SW 1271 (cell line): ENCODE measurements at places on chromosomes 5 and 9.
A peak's percentile ranks its signal among the peaks of the same experiment; 100 is the strongest.

DNA sequence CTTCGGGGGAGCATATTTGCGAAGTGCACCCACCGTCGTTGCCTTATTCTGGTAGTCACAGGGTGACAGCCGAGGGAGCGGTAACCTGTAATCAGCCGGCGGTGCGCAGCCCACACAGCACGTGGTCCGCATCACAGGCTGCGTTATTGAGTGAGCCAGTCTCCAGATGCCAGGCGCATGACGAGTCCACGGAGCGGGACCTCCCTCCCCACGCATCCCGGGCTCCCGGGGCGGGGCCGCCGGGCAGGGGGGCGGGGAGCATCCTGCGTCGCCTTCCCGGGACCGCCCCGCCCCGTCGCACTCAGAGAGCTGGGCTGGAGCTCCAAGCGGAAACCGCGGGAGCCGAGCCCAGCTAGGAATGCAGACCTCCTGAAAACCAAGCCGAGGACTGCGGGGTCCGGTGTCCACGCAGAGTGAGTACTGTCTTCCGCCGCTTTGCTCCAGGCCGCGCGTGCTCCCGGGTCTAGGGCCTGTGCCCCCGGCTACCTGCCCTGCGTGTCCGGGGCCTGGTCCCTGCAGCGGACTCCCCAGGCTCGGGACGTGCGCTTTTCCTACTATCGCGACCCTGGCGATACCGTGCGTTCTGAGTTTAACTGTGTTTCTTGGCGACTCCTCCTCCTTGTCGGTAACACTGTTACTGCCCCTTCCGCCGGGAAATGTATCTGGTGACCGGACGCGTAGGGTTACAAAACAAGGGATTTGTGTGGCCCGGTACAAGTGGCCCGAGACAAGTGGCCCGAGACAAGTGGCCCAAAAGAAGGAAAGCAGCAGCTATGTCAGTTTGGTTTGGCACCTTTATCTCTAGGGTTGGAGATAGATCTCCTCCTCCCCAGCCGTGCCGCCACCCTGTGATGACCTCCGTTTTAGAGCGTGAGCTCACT is 40.6 kb downstream of the CAST start:
- DNase-seq = peak; percentile 97

- no peak for DNase-seq
Observed at GRCh38 chr5:158820891-158821290, 278.8 kb downstream of the EBF1 start.

DNA sequence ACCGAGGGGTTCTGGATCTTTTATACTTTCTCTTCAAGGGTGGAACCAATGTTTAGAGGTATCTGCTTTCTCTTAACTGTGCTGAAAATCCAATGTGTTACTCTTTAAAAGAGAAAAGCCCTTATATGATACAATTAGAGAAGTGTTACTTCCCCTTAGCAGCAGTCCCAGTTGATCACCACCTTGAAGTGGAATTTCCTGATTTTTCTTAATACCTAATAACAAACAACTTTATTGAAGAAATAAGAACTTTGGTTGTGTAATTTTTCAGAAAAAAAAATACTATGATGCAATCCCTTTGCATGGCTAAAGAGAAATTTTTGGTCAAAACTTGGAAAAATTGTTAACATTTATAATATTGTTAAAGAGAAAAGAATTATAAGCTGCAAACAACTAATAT is 24.7 kb downstream of the SLC1A3 start:
- no peak for DNase-seq

- peak; percentile 86 for DNase-seq
Observed at GRCh38 chr5:133111299-133111698, 59.5 kb downstream of the HSPA4 start.

DNA sequence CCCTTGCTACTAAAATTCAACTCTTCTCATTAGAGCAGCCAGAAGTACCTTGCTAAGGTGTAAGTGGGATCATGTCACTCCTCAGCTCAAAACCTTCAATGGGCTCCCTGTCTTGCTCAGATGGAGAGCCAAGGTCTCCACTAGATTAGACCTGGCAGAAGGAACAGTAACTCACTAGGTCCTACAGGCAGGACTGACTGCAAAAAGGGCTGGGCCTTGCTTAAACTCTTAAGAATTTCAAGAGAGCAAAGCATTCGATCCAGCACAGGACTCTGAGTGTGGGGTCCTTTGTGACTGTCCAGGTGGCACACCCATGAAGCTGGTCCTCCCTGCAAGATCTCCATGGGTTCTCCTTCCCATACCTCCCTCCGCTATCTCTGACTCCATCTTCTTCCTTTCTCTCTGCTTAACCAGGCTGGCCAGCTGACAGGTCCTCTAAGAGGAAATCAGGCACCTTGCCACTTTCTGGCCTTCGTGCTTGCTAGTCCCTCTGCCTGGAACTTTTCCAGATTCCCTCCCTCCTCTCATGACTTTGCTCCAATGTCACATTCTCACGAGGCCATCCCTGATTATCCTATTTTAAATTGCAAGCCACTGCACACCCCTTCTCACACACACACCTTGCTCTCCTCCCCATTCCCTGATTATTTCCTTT is 70.2 kb downstream of the BASP1 start:
- no peak for DNase-seq

DNA sequence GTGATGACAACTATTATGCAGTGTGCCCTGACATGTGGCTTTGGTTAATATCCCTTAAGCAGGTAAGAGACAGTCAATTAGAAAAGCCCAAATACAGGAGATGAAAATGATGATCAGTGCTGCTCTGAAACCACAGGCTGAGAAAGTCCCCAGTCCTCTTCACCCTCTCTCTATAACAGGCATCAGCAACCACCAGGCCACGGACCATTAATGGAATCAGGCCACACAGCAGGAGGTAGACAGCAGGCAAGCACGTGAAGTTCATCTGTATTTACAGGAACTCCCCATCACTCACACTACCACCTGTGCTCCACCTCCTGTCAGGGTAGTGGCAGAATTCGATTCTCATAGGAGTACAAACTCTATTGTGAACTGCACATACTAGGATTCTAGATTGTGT is 591.6 kb upstream of the CYLC2 start:
- no peak for DNase-seq

GRCh38 chr5:61289669-61290306 is 42.3 kb upstream of the ZSWIM6 start:
- DNase-seq = no peak

- no peak for DNase-seq
Observed at GRCh38 chr9:120608421-120608820, 28.5 kb upstream of the CDK5RAP2 start.

DNA sequence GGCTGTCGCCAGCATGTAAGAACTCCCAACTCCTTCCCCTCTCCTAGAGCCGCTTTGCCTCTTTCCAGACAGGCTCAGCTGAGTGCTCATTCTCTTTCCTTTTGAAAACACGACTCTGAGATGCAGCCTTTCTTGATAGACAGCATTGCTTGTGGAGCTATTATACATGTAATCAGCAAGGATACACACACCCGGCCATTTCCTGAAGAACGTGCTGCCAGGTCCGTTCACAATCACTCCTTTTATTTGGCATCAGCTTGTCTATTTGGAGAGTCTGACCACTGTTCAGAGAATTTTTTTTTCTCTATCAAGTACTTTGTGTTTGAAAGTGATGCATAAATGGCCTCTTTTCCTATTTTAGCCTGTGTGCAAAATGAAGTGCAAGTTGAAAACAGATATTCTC is 328.7 kb downstream of the MARCHF11 start:
- no peak for DNase-seq

DNA sequence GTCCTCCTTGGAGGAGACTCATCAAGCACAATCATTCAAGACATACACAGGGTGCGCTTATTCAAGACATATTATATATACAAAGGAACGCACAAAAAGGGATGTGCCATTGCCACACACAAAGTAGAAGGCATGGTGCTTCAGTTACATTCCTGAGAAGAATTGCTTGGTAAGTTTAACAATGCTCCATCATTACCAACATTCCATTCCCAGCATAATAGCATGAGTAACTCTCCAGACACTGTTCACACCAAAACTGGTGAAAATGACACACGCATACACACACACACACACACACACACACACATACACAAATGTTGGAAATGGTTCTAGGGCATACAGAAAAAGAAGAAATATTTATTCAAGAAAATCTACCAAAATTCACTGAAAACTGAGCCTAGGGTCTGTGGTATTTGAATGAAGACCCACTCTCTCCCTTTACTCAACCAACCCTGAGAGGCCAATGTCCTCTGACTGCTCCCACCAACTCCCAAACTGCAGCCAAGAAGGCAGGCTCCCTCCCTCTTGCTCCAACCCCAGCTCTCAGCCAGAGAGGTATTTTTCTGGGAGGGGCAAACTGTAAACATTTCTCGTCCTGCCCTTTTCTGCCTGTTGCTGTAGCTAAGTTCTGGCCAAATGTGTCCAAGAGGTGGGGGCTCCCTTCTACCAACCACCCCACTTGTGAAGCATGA is 19.9 kb downstream of the UGT3A1 start:
- no peak for DNase-seq

GRCh38 chr9:116873937-116874914 is 187.1 kb downstream of the TRIM32 start:
- no peak for DNase-seq

DNA sequence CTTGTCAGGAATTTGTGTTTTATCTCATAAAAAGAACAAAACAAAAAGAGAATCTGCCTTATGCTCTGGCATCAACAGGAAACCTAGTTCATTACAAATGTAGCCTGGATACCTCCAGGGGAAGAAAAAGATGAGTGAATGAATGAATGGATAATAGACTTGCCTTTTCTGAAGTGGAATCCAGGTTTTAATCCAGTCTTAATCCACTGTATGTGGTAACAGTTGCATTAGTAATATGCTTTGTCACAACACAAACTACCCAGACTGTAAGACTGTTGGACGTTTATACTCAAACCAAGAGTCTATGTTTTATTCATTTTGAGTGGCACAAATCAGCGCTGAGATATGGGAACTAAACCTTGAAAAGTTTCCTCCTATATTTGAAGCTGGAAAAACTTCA is 32.1 kb upstream of the MAP3K1 start:
- no peak for DNase-seq

DNA sequence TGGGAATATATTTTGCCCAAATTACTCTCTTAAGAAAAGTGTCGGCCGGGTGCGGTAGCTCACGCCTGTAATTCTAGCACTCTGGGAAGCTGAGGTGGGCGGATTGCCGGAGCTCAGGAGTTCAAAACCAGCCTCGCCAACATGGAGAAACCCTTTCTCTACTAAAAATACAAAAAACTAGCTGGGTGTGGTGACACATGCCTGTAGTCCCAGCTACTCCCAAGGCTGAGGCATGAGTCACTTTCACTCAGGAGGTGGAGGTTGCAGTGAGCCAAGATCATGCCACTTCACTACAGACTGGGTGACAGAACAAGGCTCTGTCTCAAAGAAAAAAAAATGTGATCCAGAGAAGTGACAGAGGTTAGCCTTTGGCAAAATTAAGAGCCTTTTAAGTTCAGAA is 26.4 kb upstream of the TMEM171 start:
- DNase-seq = peak; percentile 76

DNA sequence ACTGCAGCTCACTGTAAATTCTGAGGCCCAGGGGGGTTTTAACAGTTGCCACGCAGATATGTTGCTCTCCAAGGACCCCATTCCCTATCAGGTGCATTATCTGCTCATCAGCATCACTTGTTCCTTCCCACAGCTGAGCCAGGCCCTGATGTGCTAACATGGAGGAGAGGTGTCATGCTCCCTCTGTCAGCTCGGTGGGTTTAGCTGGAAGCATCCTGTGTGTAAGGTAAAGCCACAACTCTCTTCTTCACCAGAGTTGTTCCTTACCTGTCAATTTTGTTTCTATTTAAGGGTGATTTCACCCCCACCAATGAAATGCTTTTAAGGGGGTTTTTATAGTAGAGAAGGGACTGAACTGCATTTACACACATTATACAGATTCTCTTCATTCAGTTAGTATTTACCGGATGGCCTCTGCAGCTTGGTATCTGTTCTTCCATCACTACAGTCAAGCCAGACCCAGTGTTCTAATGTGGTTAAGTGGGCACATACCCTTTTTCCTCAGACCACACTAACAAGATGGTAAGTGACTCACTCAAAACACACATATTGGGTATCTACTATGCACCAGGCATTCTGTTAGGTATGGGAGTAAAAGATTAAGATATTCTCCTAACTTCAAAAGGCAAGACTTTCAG is 205.4 kb downstream of the DCP2 start:
- no peak for DNase-seq

DNA sequence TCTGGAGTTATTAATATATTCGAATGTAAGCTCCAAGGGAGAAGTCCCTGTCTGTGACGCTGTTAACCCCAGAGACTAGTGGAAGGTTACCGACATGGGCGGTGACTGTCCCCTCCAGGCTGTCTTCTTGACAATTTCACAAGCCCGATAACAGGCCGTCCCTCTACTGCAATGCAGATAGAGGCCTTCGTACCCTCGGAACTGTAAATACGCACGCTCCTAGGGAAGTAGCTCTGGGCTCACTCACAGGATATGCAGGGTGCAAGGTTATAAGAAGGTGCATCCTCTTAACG is 680 bp upstream of the RFK start:
- peak; percentile 29 for DNase-seq

DNA sequence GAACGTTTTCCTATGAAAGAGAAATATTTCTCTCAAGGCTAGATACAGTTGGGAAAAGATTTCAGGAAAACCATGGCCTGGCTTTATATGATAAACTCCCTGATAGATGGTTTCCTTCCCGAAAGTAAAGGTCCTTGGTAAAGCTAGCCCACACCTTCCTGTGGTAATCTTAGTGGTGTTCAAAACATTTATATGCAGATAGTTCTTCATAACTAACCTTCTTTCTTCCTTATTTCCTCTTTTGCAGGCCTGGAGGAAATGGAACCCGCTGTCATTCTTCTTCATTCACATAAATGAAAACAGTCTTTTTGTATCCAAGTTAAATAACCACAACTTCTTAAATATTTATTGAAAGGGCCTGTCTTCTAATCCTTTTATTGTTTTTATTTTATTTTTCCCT is 474.0 kb upstream of the ACTBL2 start:
- no peak for DNase-seq

GRCh38 chr9:133934482-133935232 is 57.5 kb downstream of the VAV2 start:
- DNase-seq = no peak

DNA sequence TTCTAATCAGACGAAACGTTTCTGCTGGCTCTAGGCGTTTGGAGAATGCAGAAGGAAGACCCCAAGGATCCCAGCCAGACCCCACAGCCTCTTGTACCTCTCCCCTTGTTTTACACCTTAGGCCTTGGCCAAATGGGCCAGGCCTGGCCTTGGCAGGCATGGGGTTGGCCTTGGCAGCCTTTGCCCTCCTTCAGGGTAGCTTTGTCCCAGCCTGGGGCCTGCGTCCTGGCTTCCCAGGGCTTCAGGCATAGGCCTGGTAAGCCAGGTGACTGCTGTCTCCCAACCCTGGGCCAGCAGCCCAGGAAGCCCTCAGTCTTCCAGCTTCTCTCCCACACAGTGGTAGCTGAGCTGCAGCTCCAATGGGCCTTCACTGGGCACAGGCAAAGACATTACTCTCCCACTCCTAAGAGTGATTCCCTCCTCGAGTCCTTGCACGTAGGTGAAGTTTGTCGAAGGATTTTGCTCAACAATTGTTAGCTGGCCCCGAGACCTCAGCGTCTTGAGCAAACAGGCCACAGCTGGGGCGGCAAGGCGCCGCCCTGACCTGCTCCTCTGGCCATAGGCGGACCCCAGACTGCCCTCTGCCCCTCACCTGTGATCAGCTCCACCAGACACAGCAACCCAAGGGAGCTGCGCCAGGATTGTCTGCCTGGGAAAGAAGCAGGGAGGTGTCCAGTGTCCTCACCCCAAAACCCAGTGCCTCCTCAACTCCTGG is 1.1 kb upstream of the PITX1 start:
- no peak for DNase-seq
